ENCODE measurements at places on chromosomes 6 and 20.

GRCh38 chr6:490251-491037 lies 98.9 kb downstream of the IRF4 start:
- DNase-seq: no peak

DNA sequence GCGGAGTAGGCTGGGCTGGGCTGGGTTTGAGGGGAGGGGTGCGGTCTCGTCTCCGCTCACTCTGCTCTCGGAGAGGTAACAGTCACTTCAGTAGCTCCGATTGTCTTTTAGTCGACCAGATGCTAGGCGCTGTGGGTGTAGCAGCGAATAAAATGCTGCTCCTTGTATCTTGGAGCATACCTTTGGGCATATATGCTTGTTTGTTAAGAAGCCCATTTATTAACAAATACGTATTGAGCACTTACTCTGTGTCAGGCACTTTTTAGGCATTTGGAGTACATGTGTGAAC lies 545 bp downstream of the ACTR5 start:
- DNase-seq: no peak

- DNase-seq: no peak
These were observed 115.2 kb downstream of the PSMB1 start for GRCh38 chr6:170437719-170438401.

GRCh38 chr6:3356056-3356823 lies 97.5 kb downstream of the PSMG4 start:
- DNase-seq: peak; percentile 79

DNA sequence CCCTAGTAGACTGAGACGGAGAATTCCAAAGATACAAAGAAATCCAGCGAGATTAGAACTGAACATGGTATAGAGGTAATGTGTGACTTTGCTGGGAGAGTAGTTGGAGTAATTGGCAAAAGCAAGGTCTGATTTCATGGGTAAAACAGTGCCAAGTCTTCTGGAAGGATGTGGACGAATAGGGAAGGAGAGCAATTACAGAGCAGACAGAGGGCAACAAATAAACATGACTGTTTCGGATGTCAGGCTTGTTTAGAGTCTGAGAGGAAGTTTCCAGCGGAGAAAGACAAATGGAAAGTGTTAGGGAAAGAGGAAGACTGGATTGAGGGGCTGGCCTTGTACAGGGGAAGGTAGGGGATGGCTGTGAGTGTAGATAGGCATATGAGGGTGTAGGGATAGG lies 282.2 kb upstream of the PRND start:
- no peak for DNase-seq

DNA sequence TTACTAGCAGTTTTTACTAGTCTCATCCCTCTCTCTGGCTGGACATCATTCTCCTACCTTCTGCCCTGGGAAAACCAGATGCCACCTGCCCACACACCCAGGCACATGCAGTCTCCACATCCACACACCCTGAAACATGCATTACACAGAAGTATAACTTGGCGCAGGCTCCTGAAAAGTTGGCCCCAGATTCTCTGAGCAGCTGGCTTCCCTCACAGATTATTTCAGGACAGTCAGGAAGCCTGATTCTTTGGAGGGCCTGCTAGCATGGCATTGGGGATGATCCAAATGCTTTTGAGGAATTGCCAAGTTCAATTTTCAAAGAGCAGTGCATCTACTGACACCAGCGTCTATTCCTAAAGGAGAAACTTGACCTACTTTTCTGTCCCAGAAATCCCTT lies 27.8 kb upstream of the KIF16B start:
- no peak for DNase-seq

DNA sequence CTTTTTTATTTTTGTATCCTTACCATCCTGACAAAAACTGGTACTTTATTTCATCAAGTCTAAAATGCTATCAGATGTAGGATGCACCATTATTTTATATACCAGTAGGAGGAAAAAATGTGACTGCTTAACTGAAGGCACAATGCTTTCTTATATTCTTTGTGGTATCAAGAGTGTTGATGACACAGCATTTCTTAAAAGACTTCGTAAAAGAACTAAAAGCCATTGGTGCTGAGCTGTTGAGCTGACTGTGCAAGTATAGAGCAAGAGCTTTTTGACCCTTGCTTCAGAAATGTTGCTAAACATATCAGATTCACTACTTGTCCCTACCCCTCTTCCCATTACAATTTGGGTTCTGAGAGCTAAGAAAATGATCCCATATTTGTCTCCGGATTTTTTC lies 17.5 kb downstream of the SF3B5 start:
- no peak for DNase-seq

- DNase-seq: no peak
These were observed 6.8 kb downstream of the C6orf52 start for GRCh38 chr6:10687582-10687981.

GRCh38 chr6:18262702-18263417 lies 1.5 kb downstream of the DEK start:
- DNase-seq: no peak

DNA sequence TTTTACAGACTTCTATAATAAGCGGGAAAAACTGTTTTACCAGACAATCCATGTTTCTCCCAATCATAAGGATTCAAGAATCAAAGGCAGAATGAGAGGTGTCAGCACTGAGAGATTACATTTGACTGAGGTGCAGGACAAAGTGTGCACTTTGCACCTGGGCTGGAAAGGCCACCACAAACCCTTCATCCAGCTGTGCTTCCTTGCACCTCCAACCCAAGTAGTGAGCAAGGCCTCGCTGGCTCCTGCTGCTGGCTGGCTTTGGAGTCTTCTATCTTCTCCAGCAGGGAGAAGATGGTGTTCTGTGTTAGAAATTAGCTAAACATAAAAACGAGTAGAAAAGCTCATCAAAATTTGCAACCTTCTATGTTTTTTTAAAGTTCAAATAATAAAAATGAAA lies 77.7 kb downstream of the CHD6 start:
- DNase-seq: no peak

DNA sequence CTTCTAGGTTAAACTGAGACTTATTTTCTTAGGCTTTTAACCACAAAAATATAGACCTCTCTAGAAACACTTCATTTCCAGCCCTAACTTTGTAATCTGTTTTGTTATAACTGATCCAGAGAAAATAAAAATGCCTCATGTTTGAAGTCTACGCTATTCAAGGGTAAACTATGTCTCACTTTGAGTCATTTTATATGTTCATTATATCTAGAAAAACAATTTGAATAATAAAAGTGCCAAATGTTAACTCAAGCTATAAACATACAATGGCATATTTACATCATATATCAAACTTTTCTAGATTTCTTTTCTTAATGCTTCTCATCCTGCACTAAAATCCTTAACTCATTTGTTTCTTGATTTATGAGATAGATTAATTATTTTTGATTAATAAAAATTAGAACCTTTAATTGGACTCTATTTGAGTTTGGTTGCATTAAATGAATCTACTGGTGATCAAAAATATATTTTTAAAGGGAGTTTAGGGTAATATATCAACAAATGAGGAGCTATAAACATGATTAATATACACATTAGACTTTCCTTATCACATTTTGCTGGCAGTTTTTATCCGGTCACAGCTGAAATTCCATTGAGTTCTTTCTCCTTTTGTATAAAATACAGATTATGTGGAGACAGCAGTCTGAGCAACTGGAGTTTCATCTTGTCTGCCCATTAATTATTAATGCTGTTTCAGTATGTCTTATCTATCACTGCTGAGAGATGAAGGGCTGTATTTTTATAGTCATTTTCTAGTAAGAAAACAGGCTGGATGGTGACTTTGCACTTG lies 246.5 kb downstream of the TBX18 start:
- peak; percentile 48 for DNase-seq

DNA sequence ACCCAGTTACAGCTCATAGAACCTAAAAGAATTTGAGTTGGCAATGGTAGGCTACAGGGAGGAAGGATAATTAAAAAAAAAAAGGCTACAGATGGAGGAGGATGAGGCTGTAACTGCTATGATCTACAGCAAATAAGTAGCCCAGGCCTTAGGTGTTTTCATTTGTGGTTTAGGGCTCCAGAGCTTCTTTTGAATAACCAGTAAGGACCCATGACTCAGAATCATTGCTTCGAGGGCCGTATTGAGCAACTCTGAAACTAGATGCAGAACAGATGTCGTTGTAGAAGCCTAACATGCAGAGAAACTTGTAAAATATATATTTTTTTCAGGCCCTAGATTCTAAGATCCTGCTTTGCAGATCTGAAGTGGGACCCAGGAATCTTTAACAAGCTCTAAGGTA lies 19.0 kb upstream of the ASIP start:
- DNase-seq: no peak

- no peak for DNase-seq
These were observed 95.3 kb upstream of the RSPO3 start for GRCh38 chr6:127023001-127023778.

GRCh38 chr6:32226434-32226833 lies 2.6 kb upstream of the NOTCH4 start:
- no peak for DNase-seq

DNA sequence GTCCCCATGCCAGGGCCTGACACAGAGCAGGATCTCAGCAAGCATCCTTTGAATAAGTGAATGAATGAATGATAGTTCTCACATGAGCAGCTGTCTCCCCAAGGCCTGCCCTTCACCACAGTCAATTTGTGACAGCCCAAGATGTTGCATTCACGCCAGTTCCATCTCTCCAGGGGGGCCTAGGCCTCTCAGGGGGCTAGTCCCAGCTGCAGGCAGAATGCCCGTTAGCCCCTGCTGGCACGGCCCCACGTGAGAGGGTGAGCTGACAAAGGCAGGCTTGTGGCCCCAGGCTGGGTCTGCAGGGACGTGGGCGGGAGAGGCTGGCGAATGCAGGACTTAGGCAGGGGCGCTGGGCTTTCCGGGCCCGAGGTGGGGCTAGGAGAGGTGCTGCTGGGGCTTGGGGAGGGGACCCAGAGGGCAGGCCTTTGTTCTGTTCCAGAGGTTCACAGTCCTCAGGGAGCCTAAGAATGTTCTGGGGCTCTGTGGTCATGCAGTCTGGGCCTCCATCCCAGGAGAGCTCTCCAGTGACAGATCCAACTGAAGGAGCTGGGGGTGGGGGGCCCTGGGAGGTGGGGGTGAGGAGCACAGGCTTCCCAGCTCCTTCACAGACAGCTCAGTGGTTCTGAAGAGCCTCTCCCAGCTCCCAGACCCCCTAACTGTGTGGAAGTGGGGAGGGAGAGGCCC lies 30.5 kb upstream of the TLDC2 start:
- DNase-seq: no peak

GRCh38 chr20:50708845-50709635 lies 17.7 kb upstream of the RIPOR3 start:
- DNase-seq: no peak

GRCh38 chr6:35728683-35729678 lies 7.9 kb upstream of the ARMC12 start:
- no peak for DNase-seq

DNA sequence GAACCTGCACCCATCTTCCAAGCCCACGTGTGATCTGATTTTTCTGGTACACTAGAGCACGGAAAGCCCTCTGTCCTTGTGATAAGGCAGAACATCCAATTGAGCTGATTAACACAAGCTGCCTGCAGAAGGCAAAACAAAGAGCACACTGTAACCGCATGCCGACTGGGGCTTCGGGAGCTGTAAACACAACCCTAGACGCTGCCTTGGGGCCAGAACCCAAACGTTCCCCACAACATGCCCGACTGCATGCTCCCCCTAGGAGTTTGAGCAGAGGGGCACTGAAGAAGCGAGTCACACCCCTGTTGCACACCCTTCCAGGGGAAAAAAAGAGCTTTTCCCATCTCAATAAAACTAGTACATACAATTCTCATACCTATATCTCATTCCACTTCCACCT lies 470.7 kb downstream of the HTR1B start:
- no peak for DNase-seq

- DNase-seq: no peak
These were observed 14.0 kb downstream of the SPATS1 start for GRCh38 chr6:44356487-44356886.

DNA sequence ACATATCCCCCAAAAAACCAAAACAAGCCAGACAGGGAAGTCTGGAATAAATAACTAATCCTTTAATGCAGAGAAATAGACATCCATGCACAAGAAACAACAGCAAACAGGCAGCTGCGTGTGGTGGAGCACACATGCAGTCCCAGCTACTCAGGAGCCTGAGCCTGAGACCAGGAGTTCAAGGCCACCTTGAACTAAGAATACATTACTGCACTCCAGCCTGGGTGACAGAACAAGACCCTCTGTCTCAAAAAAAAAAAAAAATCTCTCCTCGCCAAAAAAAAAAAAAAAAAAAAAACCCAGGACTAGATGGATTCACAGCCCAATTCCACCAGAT lies 48.2 kb upstream of the SRSF6 start:
- no peak for DNase-seq

GRCh38 chr20:41167481-41168253 lies 30.3 kb downstream of the PLCG1 start:
- no peak for DNase-seq

- peak; percentile 61 for DNase-seq
These were observed 9.2 kb upstream of the DSP start for GRCh38 chr6:7532232-7532631.

DNA sequence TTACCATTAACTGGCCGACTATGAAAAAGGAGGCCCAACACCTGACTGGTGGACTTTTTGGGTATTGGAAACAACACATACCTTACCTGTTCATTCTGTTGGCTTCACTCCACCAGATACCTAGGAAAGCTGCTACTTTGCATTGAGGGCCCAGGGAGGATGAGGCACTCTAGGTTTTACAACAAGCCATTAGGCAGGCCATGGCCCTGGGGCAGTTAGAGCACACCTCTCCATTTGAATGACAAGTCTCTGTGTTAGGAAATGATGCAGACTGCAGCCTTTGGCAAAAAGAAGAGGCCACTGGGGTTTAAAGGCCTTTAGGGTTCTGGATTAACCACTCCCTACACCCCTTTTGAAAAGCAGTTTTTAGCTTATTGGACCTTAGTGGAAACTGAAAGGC lies 144.3 kb downstream of the OR2B2 start:
- no peak for DNase-seq

DNA sequence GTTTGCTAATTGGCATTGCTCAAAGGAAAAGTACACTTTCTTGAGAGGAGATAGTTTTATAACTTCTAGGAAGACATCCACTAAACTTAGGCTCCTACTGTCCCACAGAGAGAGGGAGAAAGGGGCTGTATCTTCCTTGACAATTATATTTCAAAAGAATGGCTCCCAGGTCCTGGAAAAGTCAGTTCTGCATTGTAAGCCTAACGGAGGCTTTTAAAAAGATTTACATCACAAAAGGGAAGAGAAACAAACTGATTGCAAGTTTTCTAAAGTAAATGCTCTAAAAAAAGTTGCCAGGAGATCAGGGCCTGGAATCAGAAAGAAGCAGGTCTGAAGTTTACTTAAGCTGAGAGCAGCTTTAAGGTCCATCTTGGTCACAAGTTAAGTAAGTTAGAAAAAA lies 839.5 kb downstream of the FRK start:
- no peak for DNase-seq
